ENCODE measurements at places on chromosomes 7 and 10.

GRCh38 chr10:64773357-64773756 is 1252.2 kb downstream of the REEP3 start:
- DNase-seq: no peak

DNA sequence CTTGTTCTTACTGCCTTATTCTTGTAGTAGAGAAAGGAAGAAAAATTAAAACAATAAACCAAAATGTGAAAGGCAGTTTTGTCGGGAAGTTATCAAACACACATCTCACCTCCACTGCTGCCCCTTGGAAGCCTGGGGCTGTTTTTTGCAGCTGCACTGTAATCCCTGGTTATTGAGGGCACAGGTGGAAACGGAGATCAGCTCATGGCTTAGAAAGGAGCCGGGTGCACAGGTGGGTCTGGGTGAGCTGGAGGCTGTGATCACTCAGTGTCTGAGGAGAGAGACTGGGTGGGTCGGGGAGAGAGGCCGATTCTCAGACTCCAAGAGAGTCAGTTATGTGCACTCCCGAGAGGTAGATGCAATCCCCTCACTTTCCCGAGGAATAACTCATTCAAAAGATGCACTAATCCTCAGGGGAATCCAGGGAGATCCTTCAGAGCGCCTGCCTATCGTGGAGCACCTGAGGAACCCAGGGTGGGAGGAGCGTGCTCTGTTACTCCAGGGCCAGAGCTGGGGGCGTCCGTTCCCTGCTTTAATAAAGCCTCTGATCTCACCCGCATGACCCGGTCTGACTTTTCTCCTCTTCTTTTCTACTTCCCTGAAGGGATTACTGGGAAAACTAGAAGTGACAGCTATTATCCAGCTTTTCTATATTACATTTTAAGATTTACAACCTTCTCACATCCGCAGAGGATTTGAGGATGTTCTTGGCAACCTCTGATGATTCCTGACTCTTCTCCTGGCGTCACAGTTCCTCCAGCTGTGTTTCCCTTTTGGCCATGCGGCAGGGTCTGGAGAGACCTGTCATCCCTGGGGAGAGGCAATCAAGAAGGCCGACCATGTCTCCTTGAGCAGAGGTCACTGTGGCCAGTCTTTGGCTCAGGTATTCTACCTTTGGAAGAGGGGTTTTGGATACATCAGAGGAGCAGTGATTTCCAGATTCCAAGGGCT is 82.1 kb downstream of the CAMK1D start:
- no peak for DNase-seq

- no peak for DNase-seq
These were observed 6.5 kb downstream of the STAMBPL1 start for GRCh38 chr10:88886557-88886956.

DNA sequence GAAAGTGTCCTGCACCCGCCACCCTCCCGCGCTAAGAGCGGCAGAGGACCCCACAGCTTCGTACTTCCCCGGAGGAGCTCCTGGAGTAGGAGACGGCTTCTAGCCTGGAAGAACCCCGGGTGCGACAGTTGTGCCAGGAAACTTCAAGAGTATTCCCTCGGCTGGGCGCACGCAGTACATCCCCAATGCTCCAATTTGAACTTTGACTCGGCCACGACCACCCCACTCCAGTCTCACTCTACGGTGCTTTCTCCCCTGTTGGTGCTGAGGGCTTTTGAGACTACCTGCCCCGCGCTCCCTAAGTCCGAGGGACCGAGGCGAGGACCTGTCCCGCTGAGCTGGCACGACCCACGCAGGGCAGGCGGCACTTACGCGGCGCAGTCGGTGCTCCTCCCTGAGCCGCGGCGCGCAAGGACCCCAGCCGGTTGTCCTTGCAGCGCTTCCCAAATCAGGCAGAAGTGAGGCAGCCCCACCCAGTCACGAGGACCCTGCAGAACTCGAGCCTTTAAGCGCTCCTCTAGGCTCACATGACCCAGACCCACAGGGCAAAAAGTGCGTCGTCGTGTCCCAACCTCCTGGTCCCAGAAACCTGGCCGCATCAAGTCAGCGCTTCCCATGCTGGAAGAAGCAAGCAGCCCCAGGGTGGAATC is at the start of gene CPVL:
TSS of gene CPVL (minus strand) at position 481 of the 650 bp plus-strand sequence. CDS start 25,476 bp downstream, outside the sequence.
- no peak for DNase-seq

Measured in CD4-positive, alpha-beta T cell treated with Interleukin-10 for 1 hour (primary cell).